ENCODE measurements at places on chromosomes 3 and 15. TPM values are rescaled to one million over a fixed set of nuclear protein-coding genes. Genes with fewer than 3 reads are reported as not detected.

DNA sequence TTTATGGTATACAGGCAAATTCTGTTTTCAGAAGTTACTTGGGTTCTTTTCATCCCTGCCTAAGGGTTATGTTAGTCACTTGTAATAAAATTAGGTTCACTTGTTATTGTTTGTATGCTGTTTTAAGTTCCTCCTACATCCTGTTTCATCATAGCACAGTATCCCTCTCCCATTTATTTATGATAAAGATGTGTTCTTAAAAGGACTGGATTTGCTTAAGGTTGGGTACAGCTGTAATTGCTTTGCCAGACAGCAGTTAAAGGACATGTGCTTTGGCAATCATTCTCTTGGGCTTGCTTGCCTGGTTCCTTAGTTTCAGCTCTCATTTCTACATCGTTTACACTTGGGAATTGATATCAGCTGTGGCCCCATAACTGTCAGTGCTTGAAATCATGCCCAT, 11.7 kb downstream of the ATP2C1 start:
- no peak for DNase-seq

The MORF4L1 gene
- 465 TPM for total RNA-seq

DNA sequence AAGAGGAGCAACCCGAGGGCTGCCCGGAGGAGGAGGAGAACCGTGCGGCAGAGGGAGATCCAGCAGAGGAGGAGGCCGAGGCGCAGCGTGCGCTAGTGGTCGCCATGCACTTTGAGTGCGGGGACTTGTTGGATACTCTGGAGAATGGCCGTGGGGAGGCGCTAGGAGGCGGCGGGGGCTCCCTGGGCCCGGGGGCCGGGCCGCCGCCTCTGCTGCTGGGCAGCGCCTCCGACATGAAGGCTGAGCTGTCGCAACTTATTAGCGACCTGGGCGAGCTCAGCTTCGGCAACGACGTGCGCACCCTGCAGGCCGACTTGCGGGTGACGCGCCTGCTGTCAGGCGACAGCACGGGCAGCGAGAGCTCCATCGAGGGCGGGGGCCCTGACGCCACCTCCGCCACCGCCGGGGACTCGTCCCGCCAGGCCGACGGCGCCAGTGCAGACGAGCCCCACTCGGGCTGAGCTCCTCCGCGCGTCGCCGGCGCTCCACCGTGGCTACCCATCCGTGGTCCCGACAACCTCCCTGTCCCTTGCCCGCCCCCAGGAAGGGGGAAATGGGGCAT, 2.0 kb downstream of the FAM43A start:
- DNase-seq = no peak

The NR2E3 gene
- 2.3 TPM for total RNA-seq

DNA sequence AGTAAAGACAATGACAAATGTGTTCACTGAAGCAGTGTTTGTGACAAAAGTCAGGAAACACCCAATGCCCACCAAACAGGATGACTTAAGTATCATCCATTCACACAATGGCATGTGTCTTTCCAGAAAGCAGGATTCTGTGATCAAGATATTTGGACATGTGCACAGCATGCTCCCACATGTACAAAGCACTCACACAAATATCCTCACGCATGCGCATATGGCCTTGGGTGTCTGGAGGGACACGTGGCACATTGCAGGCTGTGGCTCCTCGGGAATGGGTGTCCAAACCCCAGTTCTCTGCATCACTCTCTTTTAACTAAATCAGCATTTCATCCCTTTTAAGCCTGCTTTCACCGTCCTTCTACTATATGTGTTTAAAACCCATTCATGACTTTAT, 130.5 kb downstream of the KLF13 start:
- no peak for DNase-seq

- DNase-seq = no peak
Observed at GRCh38 chr3:133956353-133956752, 60.7 kb upstream of the RAB6B start.

Measured in urinary bladder (tissue), 4 donors.